ENCODE measurements at places on chromosomes 5 and 9.

DNA sequence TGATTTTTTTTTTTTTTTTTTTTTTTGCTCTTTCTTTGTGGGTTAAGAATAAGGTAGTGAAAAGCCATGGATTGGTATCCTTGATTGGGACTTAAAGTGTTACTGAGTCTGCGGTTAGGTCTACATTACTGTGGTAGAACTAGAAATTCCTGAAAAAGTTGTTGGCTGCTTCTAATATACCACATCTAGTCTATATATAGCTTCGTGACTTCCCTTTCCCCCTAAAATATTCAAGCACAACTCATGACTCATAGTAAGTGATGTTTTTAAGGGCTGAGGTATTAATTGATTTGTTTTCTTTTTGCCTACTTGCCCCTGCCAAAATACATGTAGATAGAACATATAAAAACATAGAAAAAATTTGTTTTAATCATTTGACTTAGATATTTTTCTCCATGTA is 247.6 kb downstream of the TMEM232 start:
- DNase-seq = no peak

GRCh38 chr9:70861376-70861775 is 260.0 kb downstream of the TRPM3 start:
- DNase-seq = no peak

DNA sequence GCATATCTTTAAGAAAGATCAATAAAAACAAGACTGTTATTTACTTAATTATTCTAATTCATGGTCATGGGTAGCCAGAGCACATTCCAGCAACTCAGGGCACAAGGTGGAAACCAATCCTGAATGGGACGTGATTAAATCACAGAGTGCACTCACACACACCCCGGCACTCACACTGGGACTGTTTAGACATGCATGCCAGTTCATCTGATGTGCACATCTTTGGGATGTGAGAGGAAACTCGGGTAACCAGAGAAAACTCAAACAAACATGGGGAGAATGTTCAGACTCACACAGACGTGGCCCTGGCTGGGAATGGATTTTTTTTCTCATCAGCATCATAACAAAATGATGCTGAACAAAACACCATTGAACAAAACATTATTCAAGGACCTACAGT is 29.4 kb downstream of the SMAD5 start:
- DNase-seq = no peak

DNA sequence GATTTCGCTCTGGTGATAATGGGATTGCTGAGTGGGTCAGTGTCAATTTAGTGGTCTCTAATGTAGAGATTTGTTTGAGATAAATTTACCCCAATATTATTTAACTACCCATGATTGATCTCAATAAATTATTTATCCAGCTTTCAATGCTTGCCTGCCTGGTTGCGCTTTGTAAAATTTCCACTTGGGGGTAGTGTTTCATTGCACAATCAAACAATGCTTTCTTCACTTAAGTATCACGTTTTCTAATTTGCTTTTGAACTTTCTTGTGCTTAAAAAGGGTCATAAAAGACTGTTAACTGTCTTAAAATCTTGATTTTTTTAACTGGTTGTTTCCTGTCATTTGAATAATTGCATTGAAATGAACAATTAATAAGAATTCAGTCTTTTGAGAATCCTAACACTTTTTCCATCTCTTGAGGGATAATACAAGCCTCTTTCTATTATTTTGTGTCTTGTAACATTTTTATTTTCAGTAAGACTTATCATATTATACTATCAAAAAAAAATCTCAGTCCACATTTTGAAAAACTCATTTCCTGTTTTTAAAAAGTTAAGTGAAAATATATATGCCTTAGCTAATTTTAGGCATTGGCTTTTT is 18.7 kb downstream of the HSD17B4 start:
- DNase-seq = no peak

- DNase-seq = no peak
Observed at GRCh38 chr9:123615381-123615780, 259.4 kb downstream of the CRB2 start.

GRCh38 chr9:115152281-115152820 is 34.4 kb upstream of the TNC start:
- no peak for DNase-seq

- no peak for DNase-seq
Observed at GRCh38 chr5:135207866-135208265, 173.8 kb upstream of the PITX1 start.

Measured in stimulated activated CD4-positive, alpha-beta T cell treated with anti-CD3 and anti-CD28 coated beads, Interleukin-1b, Interleukin-23, amount 100 ng/mL, for 4 hours (primary cell).